Sigmoid colon (tissue), 7 donors: ENCODE measurements at places on chromosomes 2 and 18. TPM values are rescaled to one million over a fixed set of nuclear protein-coding genes. Genes with fewer than 3 reads are reported as not detected.

DNA sequence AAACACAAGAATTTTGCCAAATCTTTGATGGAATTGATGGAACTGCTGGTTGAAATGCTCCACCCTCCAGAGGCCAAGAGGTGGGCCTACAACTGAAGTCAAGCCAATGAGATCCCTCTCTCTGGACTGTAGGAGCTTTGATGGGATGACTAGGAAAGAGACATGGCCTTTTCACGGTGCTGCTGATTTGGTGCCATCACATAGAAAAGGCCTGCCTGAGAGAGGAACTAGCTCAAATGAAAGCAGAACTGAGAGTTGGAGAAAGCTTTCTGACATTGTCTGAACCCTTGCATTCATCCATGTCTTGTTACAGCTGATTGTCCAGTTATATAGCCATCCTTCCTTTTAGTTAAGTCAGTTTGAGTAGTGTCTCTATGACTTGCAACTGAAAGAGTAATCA lies 283.8 kb upstream of the LYPD1 start:
- no peak overlapping the region for H3K27ac ChIP-seq
- no peaks in the 10 kb centered on the region for H3K4me1 ChIP-seq
- no peaks in the 10 kb centered on the region for H3K36me3 ChIP-seq
- no peaks in the 10 kb centered on the region for H3K27me3 ChIP-seq

DNA sequence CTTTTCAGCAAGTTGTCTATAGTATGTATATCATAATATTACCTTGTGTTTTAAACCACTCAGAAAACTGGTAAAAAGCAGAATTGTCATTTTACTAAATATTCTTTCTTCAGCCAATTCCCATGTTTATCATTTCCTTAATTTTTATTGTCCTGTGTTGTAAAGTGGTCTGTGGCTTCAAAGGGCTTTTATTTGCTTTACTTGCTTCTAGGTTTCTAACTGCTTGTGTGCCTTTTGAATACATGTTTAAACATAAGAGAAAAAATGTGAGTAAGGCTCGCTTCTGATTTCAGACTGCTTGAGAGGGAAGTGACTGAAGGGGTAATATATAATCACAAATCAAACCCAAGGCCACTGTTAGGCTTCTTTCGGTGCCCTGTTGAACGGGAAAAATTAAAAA lies 407.5 kb upstream of the NRP2 start:
- no peaks in the 10 kb centered on the region for H3K27me3 ChIP-seq
- no peaks in the 10 kb centered on the region for H3K36me3 ChIP-seq
- H3K4me1 ChIP-seq, result peaks cover 7% of the 10 kb centered on the region
- H3K27ac ChIP-seq, result no peak overlapping the region
- DNase-seq, result no peak
- no peak overlapping the region for H3K4me3 ChIP-seq

DNA sequence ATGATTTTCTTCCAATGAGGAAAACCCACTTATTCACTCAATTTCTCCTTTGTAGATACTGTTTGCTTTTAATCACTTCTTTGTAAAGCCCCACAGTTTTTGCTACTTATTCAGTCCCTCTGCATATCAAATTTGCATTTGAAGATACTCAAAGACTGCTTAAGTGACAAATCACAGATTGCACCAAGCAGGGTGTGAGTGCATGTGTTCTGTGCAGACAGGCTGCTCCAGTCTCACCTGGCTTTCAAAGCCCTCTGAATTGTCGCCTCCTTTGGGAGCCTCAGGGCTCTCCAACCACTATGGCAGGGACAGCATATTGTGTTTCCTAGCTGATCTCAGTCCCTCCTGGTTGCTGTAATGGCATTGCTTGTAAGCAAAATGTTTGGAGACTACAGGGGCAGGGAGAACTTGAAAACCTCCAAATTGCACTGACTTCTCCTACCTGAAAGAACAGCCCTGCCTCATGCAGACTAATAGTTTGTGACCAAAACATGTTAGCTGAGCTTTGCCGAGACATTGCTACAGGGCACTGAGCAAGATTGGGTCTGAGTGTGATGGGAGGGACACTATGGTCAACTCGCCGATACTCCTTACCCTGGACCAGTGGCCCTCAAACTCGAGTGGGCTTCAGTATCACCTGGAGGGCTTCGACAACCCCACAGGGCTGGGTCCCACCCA lies 96.8 kb downstream of the POLE4 start:
- H3K4me3 ChIP-seq, result no peak overlapping the region
- H3K4me1 ChIP-seq, result no peaks in the 10 kb centered on the region
- no peaks in the 10 kb centered on the region for H3K36me3 ChIP-seq
- no peaks in the 10 kb centered on the region for H3K27me3 ChIP-seq
- DNase-seq, result no peak

The VAMP5 gene
- total RNA-seq, result 97.5 TPM

The SLC4A1AP gene
- 17.8 TPM for total RNA-seq

The ANKRD30BL gene
- not detected for total RNA-seq

The CBLN2 gene
- total RNA-seq, result 5.8 TPM

The TMEM169 gene
- total RNA-seq, result not detected

The EFHD1 gene
- total RNA-seq, result 6.9 TPM
